Uterine smooth muscle cell (primary cell): ENCODE measurements at places on chromosomes 16 and 17. TPM values are rescaled to one million over a fixed set of nuclear protein-coding genes. Genes with fewer than 3 reads are reported as not detected.

Gene DLX3
- total RNA-seq: not detected in 2 replicates

Gene IRX6
- total RNA-seq: not detected in 2 replicates

Gene ABCC12
- total RNA-seq: under 0.01 TPM in 1 of 2 replicates, not detected in the other

Gene P3H4
- total RNA-seq: 43.2 and 79.7 TPM in 2 replicates

Gene SLC6A4
- total RNA-seq: 0.11 and 0.12 TPM in 2 replicates

Gene SOCS3
- 26.9 and 33.8 TPM in 2 replicates for total RNA-seq

Gene LGALS9B
- total RNA-seq: not detected in 2 replicates

Gene WNT3
- 0.62 and 1.00 TPM in 2 replicates for total RNA-seq

Gene SKAP1
- total RNA-seq: not detected in 2 replicates

Gene GAST
- not detected in 2 replicates for total RNA-seq

Gene CCL1
- not detected in 2 replicates for total RNA-seq

Gene SPNS1
- 23.7 and 32.6 TPM in 2 replicates for total RNA-seq

Gene RUNDC3A
- total RNA-seq: not detected in 2 replicates

Gene HIRIP3
- total RNA-seq: 9.0 and 15.5 TPM in 2 replicates

Gene KRT31
- not detected in 2 replicates for total RNA-seq

Gene ZSCAN10
- not detected in 2 replicates for total RNA-seq

Gene ATP2A1
- total RNA-seq: 0.22 and 0.25 TPM in 2 replicates

Gene KRT33A
- not detected in 2 replicates for total RNA-seq

Gene MIEN1
- 16.8 and 18.1 TPM in 2 replicates for total RNA-seq

Gene SLC43A2
- 2.1 and 2.9 TPM in 2 replicates for total RNA-seq

Gene MT1H
- total RNA-seq: not detected in 2 replicates

Gene FBF1
- 15.2 and 19.8 TPM in 2 replicates for total RNA-seq

Gene SLC12A3
- under 0.01 TPM in 1 of 2 replicates, not detected in the other for total RNA-seq

Gene DBNDD1
- 0.75 and 1.4 TPM in 2 replicates for total RNA-seq

Gene FBXW10
- under 0.01 and 0.12 TPM in 2 replicates for total RNA-seq

Gene WNT9B
- total RNA-seq: not detected in 2 replicates

Gene CDK3
- 2.9 and 3.2 TPM in 2 replicates for total RNA-seq

Gene ZP2
- total RNA-seq: not detected in 2 replicates

Gene FZD2
- 11.2 and 31.4 TPM in 2 replicates for total RNA-seq

Gene KRTAP4-6
- total RNA-seq: not detected in 2 replicates

Gene ASIC2
- not detected in 2 replicates for total RNA-seq

Gene HOXB4
- total RNA-seq: 1.00 and 1.1 TPM in 2 replicates

Gene EFNB3
- 0.11 and 0.12 TPM in 2 replicates for total RNA-seq

Gene CEP112
- total RNA-seq: 9.2 and 11.1 TPM in 2 replicates

Gene ITGAL
- not detected in 2 replicates for total RNA-seq

Gene ADCY9
- 17.2 and 22.2 TPM in 2 replicates for total RNA-seq

Gene ABCA6
- 7.9 and 9.7 TPM in 2 replicates for total RNA-seq

Gene NPIPA3
- total RNA-seq: 0.12 and 1.00 TPM in 2 replicates

Gene CD300E
- total RNA-seq: not detected in 2 replicates

Gene VASN
- total RNA-seq: 94.3 and 150 TPM in 2 replicates

Gene STH
- total RNA-seq: not detected in 2 replicates

Gene ETV4
- 2.9 and 4.4 TPM in 2 replicates for total RNA-seq

Gene PRSS27
- total RNA-seq: 0.66 and 0.75 TPM in 2 replicates

Gene CLDN9
- not detected in 2 replicates for total RNA-seq

Gene RAD51C
- total RNA-seq: 25.2 and 33.3 TPM in 2 replicates

Gene KRT10
- total RNA-seq: 2.3 and 4.0 TPM in 2 replicates

Gene SLC2A4
- total RNA-seq: under 0.01 TPM in 2 replicates

Gene CA5A
- not detected in 2 replicates for total RNA-seq

Gene HEATR9
- not detected in 2 replicates for total RNA-seq

Gene YBX2
- under 0.01 TPM in 2 replicates for total RNA-seq

Gene LRRC46
- 0.11 TPM in 1 of 2 replicates, not detected in the other for total RNA-seq
